ENCODE measurements at places on chromosomes 6 and 20.

- no peak for DNase-seq
Measured at GRCh38 chr6:150312395-150312794, 56.4 kb upstream of the IYD start.

DNA sequence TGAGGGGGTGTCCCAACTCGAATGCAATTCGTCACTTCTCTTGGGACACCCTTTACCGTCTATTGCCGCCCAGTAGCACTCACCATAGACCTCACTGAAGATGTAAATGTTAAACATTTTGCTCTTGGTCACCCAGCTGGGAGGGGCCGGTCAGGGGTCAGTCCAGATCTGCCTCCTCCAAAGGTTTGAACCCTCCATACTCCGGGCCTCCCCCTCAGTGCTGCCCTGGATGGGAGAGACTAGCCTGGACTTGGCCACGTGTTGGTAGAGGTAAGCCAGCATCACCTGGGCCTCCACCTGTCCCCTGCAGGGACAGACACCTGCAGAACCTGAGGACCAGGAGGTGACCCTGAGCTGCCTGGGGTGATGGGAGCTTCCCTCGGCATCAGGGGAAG lies 5.0 kb upstream of the MYT1 start:
- no peak for DNase-seq

GRCh38 chr6:8434727-8435092 lies 635 bp downstream of the SLC35B3 start:
- DNase-seq, result no peak

DNA sequence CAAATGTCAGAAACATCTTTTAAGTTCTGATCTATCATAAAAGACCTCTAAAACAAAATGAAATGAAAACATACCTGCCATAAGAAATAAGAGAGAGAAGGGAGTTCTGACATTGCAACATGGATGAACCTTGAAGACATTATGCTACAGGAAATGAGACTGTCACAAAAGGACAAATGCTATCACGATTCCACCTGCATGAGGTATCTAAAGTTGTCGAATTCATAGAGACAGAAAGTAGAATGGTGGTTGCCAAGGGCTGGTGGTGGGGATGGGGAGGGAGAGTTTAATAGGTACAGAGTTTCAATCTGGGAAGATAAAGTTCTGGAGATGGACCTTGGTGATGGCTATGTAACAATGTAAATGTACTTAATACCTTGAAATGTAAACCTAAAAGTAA lies 3.3 kb downstream of the EZR start:
- no peak for DNase-seq

GRCh38 chr6:52359403-52359802 lies 2.5 kb upstream of the PAQR8 start:
- DNase-seq, result no peak

All from hippocampal formation (tissue), 2 donors.